ENCODE measurements at places on chromosomes 13 and 19.

DNA sequence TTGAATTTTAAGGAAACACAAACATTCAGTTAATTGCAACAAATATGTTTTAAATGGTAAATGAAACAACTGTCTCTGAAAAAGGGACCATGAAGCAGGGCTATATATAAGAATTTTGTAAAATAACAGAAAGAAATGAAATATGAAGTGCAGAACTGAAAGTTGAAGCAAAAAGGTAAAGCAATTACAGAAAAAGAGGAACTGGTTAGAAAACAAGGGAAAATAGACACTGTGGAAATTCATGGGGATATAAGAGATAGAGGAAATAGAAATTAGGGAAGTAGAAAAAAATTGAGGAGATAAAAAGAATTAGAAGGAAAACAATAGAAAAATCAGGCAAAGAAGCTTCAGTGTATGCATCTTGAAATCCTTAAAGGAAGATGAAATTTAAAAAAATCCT, 40.0 kb upstream of the TDRD3 start:
- DNase-seq: no peak

DNA sequence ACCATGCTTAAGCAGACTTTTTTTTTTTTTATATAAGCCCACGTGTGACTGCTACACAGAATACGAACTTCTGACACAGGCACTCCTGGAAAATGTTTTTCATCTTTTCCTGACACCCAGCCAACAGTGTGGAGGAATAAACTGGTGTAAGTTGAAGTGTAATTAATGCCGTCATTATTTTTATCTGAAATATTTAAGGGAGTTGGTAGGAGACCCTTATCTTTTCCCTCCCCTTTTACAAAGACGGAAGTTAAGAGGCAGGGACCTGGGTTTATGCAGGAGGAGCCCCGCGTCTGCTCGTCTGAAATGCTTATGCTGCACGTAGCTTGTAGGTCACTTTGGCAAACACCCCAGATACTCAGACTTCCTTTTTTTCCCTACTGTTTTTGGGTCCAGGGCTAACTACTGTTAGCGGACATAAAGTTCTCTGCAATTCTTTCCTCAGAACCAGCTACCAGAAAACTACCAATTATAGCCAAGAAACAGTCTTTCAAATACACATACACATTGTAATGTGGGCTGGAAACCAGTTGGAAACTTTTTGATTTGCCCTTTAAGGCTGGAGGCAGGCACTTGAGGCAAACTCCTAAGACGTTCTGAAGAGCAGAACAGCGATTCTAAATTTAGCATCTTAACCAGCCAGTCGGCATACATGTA, 50.8 kb downstream of the EFNB2 start:
- DNase-seq: no peak

DNA sequence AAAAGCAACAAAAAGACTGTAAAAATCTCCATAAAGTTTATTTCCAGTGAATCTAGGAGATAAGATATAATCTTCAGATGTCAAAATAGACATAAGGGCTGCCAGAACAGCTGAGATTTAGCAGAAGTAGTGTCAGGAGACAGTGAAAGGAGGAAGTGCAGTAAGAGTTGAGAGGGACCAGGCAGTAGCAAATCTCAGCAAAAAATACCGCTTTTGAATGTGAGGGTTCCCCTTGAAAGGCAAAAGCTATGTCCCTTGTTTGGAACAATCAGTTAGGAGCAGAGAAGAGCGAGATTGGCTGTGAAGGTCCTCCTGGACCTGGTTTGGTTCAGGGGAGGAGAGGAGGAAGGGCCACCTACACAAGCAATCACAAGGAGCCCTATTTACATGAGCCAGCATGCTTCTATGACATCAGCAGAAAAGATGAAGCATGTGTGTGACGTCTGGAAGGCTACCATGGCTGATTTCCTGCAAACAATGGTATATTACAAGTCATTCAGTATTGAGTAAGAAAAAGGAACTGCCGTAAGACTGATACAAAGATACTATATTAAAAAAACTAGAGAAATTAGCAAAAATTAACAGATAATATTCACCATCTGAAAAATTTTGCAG, 98.9 kb upstream of the SIAH3 start:
- DNase-seq: no peak

DNA sequence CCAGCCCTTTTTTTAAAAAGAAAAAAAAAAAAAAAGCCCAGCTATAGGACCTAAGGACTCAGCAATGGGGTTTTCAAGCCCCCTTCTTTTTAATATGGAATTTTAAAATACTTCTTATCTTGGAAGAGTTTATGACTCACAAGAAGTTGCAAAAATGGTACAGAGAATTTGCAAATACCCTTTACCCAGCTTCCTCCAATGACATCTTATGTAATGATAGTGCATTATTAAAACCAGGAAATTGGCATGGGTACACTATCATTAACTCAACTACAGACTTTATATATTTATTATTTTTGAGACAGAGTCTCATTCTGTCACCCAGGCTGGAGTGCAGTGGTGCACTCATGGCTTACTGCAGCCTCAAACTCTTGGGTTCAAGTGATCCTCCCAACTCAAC, 16.1 kb downstream of the TMEM38A start:
- DNase-seq: no peak

Measured in CD4-positive, alpha-beta T cell treated with Interleukin-12 subunit alpha and Interleukin-12 subunit beta, for 1 hour (primary cell).